Central memory CD8-positive, alpha-beta T cell (primary cell): ENCODE measurements at places on chromosomes 13 and 19.

GRCh38 chr13:36493046-36493445 lies 60.8 kb downstream of the CCNA1 start:
- no peak for DNase-seq

- DNase-seq: no peak
Observed at GRCh38 chr13:39202746-39203145, 164.5 kb downstream of the NHLRC3 start.

DNA sequence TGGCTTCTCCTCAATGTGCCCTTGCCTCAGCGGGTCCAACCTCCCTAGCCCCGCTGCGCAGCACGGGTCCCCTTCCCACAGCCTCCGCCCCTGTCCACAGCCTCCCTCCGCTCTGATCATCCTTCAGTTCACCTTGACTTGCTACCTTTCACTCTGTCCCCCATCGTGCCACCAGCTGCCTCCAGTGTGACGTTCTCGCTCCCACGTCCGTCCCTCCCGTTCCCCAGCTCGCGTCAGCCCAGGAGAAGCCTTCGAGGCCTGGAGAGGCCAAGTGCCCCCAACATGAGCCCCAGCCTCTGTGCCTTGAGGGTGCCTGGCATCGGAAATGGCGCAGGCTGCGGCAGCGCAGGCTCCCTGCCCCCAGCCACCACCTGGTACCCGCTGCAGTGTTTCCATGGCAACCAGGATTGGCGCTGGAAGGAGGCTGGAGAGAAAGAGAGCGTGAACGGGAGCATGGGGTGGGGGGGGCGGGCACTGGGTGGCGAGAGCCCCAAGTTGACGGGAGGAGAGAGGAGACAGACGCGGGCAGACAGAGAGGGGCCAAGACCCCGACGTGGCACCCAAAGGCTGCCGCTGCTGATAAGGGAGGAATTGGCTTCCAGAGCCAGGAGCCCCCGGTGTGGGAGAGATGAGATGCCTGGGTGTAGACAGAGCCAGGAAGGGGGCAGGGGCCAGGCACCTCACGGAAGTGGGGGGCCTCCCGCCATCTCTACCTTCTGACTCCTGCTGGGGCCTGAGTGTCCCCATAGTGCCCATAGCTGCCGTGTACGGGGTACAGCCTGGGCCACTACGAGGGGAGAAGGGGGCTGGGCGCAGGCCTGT lies 844 bp upstream of the ASPDH start:
- DNase-seq: no peak

- no peak for DNase-seq
Observed at GRCh38 chr13:85650613-85651012, 148.6 kb downstream of the SLITRK6 start.

DNA sequence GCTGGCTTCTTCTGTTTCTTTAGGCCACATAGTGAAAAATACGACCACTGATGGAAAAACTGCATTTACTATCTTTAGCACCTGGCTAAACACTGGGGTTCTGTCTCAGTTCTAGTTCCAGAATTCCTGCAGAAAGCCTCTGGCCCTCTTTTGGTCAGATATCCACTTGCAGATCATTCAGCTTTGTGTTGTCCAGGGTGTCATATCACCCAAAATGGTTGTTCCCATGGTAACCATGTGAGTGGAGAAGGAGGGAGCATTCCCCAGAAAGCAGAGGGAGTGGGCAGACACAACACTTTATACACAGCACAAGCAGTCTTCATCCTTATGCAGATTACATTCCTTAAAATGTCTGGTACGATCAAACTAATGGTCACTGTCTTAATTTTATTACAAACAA lies 73.5 kb downstream of the CAB39L start:
- no peak for DNase-seq

DNA sequence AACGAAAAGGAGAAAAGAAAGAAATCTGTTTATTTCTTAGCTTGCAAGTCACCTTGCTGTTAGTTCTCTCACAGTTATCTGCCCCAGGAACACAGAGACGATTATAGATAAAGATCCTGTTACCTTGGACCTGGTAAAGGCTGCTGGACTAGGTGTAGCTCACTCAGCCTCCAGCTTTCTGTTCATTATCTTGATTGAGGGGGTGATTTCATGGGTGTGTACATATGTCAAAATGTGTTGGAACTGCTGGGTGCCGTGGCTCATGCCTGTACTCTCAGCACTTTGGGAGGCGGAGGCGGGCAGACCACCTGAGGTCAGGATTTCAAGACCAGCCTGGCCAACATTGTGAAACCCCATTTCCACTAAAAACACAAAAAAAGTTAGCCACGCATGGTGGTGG lies 27.9 kb downstream of the CERS4 start:
- DNase-seq: no peak

DNA sequence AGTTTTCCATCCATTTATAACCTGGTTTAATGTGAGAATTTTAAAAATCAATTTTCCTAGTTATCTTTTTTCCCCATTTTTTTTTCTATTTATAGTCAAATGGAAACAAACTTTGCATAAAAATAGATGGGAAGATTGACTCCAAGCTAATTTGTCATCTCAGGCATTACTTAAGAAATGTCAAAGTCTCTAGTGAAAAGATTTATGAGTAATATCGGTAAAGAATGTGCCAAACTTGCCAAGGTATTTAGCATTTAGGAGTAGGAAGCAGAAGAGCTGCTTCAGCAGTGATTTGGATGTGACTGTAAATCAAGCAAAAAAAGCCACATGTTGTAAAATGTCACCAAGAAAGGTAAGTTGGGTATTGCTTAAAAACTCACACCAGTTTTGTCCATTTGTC lies 108.6 kb downstream of the LACC1 start:
- DNase-seq: no peak

- DNase-seq: no peak
Observed at GRCh38 chr13:25836574-25837336, 215.1 kb downstream of the SHISA2 start.

GRCh38 chr19:5677580-5677979 lies 2.7 kb downstream of the MICOS13 start:
- DNase-seq: no peak

DNA sequence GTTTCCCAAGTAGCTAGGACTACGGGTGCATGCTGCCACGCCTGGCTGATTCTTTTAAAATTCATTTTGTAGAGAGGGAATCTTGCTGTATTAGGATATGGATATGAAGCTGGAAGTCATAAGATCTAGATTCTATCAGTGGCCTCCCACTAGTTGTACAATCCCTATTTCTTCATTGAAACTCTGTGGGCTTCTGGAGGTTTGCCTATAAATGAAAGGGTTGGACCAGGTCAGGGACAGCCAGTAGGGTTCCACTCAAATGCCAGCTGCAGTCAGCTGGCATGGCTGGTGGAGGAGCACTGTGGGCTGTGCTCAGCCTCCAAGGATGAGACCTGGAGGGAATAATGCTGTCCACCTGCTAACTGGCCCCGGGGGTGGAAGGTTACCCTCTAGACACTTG lies 110.2 kb upstream of the GJB6 start:
- DNase-seq: no peak
